ENCODE measurements at places on chromosomes 11 and 22. TPM values are rescaled to one million over a fixed set of nuclear protein-coding genes. Genes with fewer than 3 reads are reported as not detected.

PPP6R2 gene
- polyA plus RNA-seq, result 29.8 TPM

OR51B4 gene
- polyA plus RNA-seq, result 0.13 TPM

CFAP300 gene
- polyA plus RNA-seq, result 2.2 TPM

HPX gene
- 3.7 TPM for polyA plus RNA-seq

CASP5 gene
- polyA plus RNA-seq, result not detected

AGBL2 gene
- polyA plus RNA-seq, result 1.1 TPM

ALDH3B1 gene
- 10.0 TPM for polyA plus RNA-seq

MMP26 gene
- not detected for polyA plus RNA-seq
